Activated CD4-positive, alpha-beta T cell treated with anti-CD3 and anti-CD28 coated beads, Interleukin-2, amount 10 ng/mL, durations not matched to agents 24 days and 14 days (primary cell): ENCODE measurements at places on chromosomes 5 and 9. TPM values are rescaled to one million over a fixed set of nuclear protein-coding genes. Genes with fewer than 3 reads are reported as not detected.

Gene LCN1
- not detected in 2 replicates for total RNA-seq

GRCh38 chr5:143652108-143652700 is 159.8 kb upstream of the HMHB1 start:
- DNase-seq, result no peak

DNA sequence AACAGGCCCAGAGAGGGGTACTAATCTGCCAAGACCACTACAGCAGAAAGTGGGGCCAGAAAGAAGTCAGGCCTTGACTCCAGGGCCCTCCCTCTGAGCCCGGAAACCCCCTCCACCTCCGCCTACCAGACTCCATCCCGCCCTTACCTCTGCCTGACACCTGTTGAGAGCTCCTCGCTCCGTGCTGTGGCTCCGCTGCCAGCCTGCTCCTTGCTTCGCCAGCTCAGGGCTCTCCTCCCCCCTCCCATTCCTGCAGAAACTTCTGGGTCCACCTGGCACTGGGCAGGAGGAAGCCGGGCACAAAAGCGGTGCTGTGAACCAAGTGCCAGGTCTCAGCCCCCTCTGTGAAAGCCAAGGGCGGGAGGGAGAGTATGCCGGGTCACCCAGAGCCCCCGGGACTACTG is 6.4 kb upstream of the ST6GALNAC6 start:
- DNase-seq, result peak; percentile 88

Gene IL5
- total RNA-seq, result 7.0 and 7.1 TPM in 2 replicates

Gene BARHL1
- not detected in 2 replicates for total RNA-seq
